Activated CD4-positive, alpha-beta T cell treated with anti-CD3 and anti-CD28 coated beads for 24 hours (primary cell): ENCODE measurements at places on chromosomes 16 and 17.

GRCh38 chr17:9821921-9822320, at the start of gene GSG1L2:
GSG1L2 (minus strand) TSS chr17:9822079; CDS start chr17:9822071, 8 bp downstream.
- DNase-seq = no peak

DNA sequence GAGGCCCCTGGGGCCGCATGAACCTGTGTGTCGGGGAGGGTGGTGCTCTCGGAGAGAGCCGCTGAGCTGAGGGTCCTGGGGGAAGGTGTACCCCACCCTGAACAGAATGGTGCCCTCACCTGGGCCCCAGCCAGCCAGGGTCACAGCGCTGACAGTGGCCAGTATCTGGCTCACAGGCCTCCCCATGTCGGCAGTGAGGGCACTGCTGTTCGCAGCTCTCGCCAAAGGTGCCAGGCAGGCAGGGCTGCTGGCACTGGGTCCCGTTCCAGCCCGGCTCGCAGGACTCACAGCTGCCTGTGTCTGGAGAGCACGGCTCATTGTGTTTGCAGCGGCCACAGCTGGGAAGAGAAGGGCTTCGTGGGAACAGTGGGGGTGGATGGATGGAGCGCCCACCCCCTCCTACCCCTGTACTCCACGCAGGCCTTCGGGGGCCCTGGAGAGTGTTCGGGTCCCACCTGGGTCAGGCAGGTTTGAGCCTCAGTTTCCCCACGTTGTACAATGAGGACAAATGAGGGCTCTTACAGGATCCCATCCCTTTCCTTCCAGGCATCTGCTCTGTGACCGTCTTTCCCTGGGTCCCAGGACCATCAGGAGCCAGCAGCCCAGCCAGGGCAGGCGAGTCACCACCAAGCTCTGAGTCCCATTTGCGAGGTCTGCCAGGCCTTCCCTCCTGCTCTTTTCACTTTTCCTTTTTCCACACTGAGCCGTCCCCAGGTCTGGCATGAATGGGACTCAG, 5.0 kb downstream of the SCARF1 start:
- no peak for DNase-seq

- no peak for DNase-seq
Observed at GRCh38 chr17:63645775-63646487, 23.7 kb downstream of the MAP3K3 start.

GRCh38 chr17:77581480-77581879, 377.0 kb upstream of the TNRC6C start:
- no peak for DNase-seq

- DNase-seq = no peak
Observed at GRCh38 chr17:9780552-9780951, 10.8 kb downstream of the DHRS7C start.

DNA sequence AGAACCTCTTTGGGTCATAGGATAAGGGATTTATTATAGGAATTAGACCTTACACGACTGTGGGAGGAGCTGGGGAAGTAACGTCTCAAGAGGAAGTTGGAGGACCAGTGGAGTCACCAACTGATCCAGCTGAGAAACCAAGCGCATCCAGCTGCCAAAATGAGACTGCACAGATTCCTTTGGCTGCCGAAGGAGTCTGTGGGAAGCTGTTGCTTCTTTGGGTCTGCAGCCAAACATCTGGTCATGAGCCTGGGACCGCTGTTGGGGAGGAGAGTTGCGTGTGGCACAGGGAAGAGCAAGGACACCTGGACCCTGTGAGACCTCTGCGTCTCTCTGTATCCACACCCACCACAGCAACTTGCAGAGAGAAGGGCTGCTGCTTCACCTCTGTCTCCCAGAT, 2.4 kb upstream of the NACA2 start:
- no peak for DNase-seq

DNA sequence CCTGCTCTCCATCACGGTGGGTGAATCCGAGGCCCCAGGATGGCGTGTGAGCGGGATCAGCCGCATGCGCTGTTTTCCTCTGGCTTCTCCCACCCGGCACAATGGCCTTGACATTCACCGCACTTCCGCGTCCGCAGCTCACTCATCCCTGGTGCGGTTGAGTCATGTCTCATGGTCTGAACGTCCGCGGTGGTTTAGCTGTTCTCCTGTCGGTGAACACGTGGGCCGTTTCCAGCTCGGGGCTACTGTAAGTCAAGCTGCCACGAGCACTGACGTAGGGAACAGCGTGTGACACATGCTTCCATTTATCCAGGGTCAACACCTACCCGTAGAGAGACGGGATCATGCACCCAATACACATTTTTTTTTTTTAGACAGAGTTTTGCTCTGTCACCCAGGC, 15.3 kb upstream of the CACNA1H start:
- DNase-seq = no peak

DNA sequence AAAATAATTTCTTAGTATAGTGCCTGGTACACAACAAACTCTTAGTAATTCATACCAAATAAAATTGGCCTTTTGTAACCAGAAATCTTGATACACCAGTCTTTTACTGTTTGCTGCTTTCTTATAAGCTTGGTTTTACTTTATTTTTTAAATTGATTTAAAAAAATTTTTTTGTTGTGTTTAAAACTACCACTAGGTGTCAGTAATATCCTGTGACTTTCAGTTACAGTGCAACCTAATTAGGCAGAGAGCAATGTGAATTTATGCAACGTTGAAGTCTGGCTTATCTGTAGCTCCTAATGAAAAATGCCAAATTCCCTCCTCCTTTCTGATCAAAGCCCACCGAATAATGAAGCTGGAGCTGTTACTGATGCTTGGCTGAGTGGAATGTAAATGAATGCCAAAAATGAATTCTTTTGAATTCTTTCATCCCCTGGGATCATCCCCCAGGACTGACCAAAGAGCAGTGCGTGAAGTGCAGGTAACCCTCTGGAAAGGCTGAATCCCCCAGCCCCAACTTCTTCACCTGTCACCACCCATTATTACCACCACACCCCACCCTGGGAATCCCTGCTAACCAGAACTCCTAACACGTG, 3.8 kb downstream of the ERCC4 start:
- no peak for DNase-seq
